ENCODE measurements at places on chromosomes 7 and 10.

GRCh38 chr10:81911328-81911727 is 36.3 kb downstream of the NRG3 start:
- no peak for DNase-seq

- no peak for DNase-seq
Measured at GRCh38 chr7:81007051-81007450, 88.2 kb upstream of the SEMA3C start.

GRCh38 chr10:95217476-95217875 is 23.4 kb downstream of the ACSM6 start:
- DNase-seq: no peak

- no peak for DNase-seq
Measured at GRCh38 chr10:23403719-23404118, 35.2 kb upstream of the OTUD1 start.

DNA sequence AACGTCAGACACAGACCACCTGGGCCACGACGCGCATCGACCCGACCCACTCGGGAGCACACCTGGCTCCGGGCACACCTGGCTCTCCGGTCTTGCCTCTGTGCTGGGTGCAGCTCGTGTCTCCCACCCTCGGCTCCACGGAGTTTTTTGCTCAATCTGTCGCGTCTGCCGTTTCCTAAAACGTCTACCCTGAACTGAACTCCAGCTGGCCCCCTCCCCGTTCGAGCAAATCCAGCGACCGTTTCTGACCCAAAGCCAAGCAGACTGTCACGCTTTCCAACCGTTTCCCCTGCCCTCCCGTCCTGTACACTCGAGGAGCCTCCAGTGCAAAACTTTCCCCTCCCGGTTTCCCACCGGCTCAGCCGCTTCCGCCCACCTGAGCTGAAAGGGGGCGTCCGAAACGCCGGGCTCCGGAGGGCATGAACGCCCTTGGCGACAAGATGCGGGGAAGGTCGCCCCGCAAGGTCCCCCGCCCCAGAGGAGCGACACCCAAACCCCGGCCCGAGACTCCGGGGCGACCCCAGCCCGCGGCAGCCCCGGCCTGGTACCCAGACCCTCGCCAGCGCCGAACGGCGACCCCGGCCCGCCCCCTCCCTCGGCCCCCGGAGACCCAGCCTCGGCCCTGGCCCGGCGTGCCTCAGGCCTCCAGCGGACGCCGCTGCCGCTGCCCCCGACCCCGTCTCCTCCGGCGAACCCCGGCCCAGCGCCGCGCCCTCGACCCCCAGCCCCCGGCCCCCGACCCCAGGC is 557 bp downstream of the CYTH3 start:
- no peak for DNase-seq

GRCh38 chr7:121480566-121481335 is 84.6 kb upstream of the FAM3C start:
- peak; percentile 68 for DNase-seq

- no peak for DNase-seq
Measured at GRCh38 chr7:51318001-51318400, 1.4 kb upstream of the COBL start.

DNA sequence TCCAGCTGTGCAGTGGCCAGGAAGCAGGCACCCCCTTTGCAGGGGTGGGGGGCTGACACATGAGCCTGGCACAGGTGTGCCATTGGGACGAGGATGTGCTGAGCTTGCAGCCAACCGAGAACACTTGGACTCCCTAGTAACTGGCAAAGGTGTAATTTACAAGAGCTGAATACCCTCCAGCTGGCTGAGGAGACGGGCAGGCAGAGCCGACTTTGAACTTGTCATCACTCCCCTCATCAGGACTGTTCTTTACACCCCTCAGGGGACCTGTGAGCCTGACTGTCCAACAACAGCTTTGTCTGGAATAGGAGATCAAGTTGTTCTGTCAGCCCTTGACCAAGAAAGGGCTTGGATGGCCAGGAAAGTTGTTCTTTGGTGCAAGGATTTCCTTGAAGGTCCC is 61.2 kb downstream of the CDH23 start:
- DNase-seq: no peak

DNA sequence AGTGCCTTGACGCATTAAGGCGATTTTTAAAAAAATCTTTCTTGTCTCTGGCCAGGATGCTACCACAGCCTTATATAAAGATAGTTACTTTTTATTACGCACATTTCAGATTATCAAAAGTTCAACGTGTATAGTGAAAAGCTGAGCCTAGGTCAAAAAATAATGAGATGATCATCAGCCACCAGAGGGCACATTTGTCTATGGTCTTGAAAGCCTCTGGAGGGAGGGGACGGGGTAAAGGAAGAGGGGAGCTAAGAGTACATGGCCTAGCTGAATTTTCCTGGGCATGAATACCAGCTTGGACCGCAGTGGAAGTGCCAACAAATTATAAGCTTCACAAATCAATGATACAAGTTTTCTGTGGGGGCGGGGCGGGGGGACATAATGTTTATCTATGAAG is 285.9 kb upstream of the SMIM30 start:
- DNase-seq: peak; percentile 53

DNA sequence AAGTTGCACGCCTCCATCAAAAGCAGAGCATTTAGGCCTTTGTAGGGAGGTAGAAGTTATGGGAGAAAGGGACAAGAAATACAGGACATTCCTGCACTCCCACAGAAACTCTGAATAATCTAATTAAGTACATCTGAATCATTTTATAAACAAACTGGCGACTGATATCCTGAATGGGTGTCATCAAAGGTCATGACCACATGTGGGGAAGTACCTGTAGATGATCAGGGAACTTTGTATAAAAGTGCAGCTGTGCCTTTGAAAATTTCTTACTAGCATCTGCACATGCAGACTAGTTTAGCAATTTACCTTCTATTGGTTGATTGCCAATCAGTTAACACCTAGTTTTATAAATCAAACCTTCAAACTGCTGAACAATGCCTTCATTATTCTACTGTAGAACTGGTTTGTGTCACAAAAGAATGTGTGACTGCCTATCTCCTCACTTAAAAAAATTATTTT is 17.1 kb downstream of the STEAP4 start:
- DNase-seq: no peak

DNA sequence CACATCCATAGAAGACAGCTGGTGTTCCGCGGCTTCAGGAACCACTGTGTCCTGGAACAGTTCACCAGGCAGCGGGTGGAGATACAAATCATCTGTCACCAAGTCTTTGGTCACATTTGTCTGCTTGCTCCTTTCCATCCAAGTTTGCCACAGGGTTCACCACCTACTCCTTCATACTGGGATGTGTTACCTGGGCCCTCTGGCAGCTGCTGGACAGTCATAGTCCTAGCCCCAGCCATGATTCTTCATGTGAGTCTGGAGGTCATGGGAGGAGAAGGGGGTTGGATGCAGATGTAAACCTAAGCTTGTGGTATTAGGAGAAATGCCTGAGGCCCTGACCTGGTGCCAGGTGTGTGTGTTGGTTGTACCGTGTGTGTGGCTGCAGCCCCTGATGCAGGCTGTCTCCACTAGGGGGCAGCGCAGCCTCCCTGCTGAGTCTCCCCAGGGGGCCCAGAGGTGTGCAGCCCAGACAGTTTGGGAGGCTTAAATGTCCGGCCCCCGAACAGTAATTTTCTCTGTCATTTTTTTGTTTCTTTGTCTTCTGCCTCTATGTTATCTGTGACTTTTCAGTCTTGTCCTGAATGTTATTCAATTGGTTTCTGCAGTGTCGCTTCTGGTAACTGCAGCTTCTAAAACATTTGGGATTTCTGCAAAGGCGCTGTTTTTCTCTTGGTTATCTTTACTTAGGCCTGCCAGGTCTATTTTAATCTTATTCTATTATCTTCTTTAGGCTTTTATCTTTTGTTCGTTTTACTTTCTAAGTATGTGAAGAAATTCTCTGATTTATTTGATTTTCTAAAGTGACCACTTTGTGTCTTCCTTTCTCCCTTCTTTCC is 14.8 kb downstream of the NPS start:
- DNase-seq: peak; percentile 15

- no peak for DNase-seq
Measured at GRCh38 chr10:30968711-30969110, 63.0 kb downstream of the ZNF438 start.

- no peak for DNase-seq
Measured at GRCh38 chr10:22159979-22160378, 57.8 kb downstream of the EBLN1 start.

DNA sequence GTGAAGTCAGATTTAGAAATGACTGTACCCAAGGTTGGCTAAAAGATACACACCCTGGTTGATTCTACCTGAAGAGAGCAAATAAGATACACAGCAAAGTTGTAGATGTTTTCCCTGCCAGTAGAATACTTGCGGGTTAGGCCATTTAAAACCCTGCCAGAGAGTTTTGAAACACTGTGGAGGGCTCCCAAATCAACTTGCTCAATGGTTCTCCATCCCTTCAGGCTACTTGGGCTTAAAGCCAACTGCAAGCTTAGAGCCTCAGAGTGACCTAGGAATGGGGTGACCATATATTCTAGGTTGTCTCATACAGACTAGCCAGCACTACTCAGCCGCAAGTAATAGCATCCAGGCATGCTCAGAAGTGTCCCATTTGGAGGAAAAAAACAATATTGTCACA is 10.0 kb downstream of the CAV1 start:
- no peak for DNase-seq

- no peak for DNase-seq
Measured at GRCh38 chr10:8133146-8133545, 78.7 kb downstream of the GATA3 start.

DNA sequence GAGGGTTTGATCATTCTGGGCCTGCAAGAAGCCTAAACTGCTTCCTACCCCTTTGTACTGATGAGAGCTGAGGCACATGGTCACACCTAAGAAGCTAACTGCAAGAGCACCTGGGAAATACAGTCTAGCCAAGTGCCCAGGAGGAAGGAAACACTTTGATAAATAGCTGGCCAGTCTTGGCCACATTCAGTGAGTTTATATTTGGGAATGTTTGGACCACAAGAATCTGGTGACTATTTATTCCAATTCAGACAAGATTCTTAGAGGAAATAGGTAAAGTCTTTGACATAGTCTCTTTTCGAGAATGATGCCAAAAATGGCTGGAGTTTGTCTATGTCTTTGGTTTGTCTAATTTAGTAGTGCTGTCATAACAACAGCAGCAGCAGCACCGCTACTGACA is 213.6 kb downstream of the KIF20B start:
- DNase-seq: no peak

DNA sequence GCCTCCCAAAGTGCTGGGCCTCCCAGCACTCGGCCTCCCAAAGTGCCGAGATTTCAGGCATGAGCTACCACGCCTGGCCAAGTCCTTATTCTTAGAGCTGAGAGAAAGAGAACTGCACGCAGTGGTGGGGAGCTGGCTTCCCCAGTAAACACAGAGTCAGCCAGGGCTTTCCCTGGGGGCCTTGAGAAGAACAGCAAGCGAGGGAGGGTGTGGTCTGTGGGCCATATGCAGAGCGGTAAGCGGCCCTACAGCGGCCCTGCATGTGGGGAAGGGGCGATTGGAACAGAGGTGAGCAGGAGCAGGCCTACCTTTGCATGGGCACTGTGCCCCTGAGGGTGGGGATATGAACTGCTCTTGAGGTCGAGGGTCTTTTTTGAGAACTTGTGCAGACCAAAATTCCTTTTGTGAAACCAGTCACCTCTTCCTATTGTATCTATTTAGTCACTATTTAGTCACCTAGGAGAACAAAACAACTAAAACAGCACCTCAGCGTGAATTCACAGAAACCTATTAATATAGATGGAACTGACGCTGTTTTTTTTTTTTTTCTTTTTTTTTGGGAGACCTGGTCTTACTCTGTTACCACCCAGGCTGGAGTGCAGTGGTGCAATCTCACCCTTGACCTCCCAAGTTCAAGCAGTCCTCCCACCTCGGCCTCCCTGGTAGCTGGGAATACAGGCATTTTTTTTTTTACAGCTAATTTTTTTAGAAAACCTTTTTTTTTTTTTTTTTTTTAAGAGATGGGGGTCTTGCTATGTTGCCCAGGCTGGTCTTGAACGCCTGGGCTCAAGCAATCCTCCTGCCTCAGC is 36.9 kb upstream of the SH2D4B start:
- no peak for DNase-seq

GRCh38 chr7:157458254-157458633 is 121.4 kb downstream of the DNAJB6 start:
- DNase-seq: no peak

- no peak for DNase-seq
Measured at GRCh38 chr10:72186258-72186981, 29.4 kb upstream of the ANAPC16 start.

DNA sequence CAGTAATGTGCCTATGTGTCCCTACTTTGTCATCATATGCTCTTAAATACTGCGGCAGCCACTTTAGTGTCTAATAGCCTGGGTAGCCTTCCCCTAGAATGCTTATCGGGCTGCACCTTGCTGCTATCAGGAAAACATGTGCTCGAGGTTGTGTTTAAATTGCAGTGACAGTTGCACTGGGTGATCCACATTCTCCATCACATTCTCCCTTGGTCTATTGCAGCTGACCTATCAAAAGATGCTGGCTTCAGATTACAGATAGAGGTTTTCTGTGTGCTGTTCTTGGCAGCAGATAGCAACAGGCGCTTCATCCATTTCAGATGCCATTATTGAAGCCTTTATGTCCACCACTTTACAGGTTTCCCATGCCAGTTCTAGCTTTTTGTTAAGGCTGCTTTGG is 130.1 kb upstream of the MDFIC start:
- DNase-seq: no peak

DNA sequence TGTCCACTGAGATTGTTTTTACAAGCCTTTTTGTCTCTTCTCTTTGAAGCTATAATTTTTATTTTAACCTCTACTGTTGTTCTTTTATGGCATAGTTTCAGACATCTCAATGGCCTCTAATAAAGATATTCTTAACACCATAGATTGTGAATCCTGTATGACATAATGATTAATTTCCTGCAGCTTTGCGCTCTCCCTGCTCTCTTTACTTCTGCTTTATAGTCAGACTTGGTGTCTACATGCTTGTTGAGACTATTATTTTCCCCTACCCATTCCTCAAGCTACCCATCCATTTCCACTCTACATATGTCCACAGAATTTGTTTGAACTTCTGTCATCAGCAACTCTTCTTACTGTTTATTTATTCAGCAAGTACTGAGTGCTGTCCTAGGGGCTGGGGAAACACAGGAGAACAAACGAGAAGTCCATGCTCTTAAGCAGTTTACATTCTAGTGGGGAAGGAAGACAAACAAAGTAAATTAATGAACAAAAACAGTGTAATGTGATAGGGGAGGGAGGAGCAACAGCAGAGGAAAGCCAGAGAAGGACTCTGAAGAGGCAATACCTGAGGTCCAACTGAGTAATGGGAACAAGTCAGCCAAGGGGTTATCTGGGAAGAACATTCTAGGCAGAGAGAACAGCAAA is 110.1 kb downstream of the CDK14 start:
- DNase-seq: no peak
